Natural killer cell treated with Interleukin-12 subunit alpha and Interleukin-12 subunit beta and Interleukin-15 and Interleukin-18, amount 100 ng/mL, for 72 hours (primary cell): ENCODE measurements at places on chromosomes 2 and 18.
A peak's percentile ranks its signal among the peaks of the same experiment; 100 is the strongest.

DNA sequence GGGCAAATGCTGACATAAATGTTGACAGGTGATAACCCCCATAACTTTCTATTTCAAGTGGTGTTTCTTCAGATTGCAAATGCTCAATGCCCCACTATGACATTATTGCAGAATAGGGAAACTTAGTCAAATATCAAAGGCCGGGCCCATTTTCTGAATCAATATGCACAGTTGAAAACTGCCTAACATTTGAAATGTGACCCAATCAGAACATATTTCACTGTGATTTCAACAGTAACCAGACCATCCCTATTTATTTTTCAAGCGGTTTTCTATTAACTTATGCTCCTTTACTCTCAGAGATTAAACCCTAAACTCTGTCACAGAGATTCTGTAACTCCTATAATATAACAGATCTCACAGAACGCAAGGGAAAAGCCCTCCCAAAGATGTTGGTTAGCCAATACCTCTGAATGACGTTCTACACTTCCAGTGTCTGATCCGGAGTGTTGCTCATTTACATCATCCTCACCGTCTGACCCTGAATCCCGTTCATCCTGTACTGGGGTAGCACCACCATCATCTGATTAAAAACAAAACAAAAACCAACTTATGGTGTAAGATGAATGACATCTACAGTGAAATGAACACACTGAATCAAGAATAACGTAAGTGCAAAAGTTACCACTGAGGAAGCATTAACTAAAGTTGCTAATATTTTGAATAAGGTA, 2.9 kb downstream of the IWS1 start:
- no peak for DNase-seq
- H3K27me3 ChIP-seq, result no peaks in the 10 kb centered on the region
- peak overlapping the region; percentile 76 for H3K4me3 ChIP-seq
- H3K36me3 ChIP-seq, result peaks cover 26% of the 10 kb centered on the region

GRCh38 chr2:201854221-201854801, 48.0 kb downstream of the CDK15 start:
- no peaks in the 10 kb centered on the region for H3K36me3 ChIP-seq
- no peak for DNase-seq
- no peak overlapping the region for H3K27ac ChIP-seq

GRCh38 chr18:42373584-42373983, 418.6 kb downstream of the PIK3C3 start:
- no peak for DNase-seq
- H3K27ac ChIP-seq, result no peak overlapping the region

GRCh38 chr18:3985020-3985419, 470.1 kb downstream of the DLGAP1 start:
- H3K27me3 ChIP-seq, result peaks cover 5% of the 10 kb centered on the region
- H3K27ac ChIP-seq, result no peak overlapping the region
- no peak for DNase-seq
- no peaks in the 10 kb centered on the region for H3K36me3 ChIP-seq
- peaks cover 10% of the 10 kb centered on the region for H3K4me1 ChIP-seq

DNA sequence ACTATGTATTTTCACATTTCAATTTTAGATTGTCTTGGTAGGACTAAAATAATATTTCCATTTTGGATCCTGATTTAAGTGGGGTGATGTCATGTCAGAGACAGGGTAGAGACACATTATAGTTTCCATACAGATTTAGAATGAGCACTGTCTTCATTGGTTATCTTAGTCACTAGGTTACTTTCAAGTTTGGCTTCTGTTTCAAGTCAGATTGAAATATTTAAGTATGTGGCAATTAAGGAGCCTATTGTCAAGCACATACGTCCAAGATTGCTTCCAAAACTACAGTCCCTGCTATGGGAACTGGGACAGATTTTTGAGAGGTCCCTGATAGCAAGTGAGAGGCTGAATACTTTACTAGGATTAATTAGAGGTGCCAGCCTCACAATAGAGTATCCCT, 89.2 kb upstream of the FAM117B start:
- no peaks in the 10 kb centered on the region for H3K4me1 ChIP-seq
- no peak overlapping the region for H3K27ac ChIP-seq
- H3K4me3 ChIP-seq, result no peak overlapping the region
- H3K27me3 ChIP-seq, result no peaks in the 10 kb centered on the region
- no peaks in the 10 kb centered on the region for H3K36me3 ChIP-seq
- DNase-seq, result no peak

- H3K4me1 ChIP-seq, result no peaks in the 10 kb centered on the region
- no peak overlapping the region for H3K27ac ChIP-seq
- H3K36me3 ChIP-seq, result no peaks in the 10 kb centered on the region
- no peak for DNase-seq
- no peaks in the 10 kb centered on the region for H3K27me3 ChIP-seq
- no peak overlapping the region for H3K4me3 ChIP-seq
These were observed 1668.7 kb downstream of the SUCLG1 start for GRCh38 chr2:82790206-82791021.

DNA sequence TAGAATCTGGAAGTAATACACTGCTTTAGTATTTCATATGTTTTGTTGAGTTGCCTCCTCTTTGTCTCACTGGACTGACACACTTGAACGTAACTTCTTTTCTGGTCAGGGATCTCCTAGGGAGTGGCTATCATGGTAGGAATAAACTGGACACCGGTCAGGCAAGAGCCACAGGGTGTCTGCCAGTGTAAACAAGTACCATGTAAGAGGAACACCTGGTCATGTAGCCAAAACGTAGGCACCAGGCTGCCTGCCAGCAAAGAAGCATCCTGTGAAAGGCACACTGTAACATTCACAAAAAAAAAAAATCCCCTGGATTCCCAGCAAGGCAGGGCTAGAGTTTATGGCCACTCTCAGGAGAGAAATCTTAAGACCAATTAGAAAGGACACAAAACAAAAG, 372.8 kb upstream of the RND3 start:
- no peaks in the 10 kb centered on the region for H3K27me3 ChIP-seq
- no peak for DNase-seq
- H3K4me1 ChIP-seq, result no peaks in the 10 kb centered on the region

GRCh38 chr2:98555696-98556095, 52.6 kb downstream of the COA5 start:
- peak overlapping the region; percentile 23 for H3K27ac ChIP-seq
- no peak for DNase-seq
- H3K4me3 ChIP-seq, result no peak overlapping the region

DNA sequence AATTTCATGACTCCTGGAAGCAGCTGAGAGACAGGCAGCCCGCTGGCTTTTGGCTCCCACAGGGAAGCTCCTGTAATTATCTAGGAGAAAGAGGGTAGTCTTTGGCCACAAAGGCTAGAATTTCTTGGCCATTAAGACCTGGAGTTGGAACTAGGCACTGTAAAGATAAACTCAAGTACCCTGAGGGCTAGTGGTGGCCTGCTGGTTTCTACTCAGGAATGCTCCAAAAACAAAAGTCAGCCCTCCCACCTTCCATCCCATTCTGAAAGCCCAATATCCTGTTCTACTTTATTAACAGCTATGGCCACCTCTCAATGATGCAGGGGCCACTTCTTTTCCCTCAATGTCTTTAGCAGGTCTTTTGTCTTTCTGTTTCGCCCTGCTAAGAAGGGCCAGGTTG, 34.0 kb upstream of the CYP26B1 start:
- no peak for DNase-seq
- H3K27ac ChIP-seq, result no peak overlapping the region
- no peaks in the 10 kb centered on the region for H3K36me3 ChIP-seq
- H3K4me1 ChIP-seq, result no peaks in the 10 kb centered on the region
- H3K4me3 ChIP-seq, result no peak overlapping the region

- H3K36me3 ChIP-seq, result no peaks in the 10 kb centered on the region
- DNase-seq, result no peak
- H3K4me3 ChIP-seq, result no peak overlapping the region
- no peaks in the 10 kb centered on the region for H3K27me3 ChIP-seq
These were observed 800.1 kb downstream of the SATB2 start for GRCh38 chr2:198657512-198658121.

GRCh38 chr2:25336383-25336841, 5.3 kb downstream of the DNMT3A start:
- no peaks in the 10 kb centered on the region for H3K36me3 ChIP-seq
- DNase-seq, result no peak
- no peaks in the 10 kb centered on the region for H3K27me3 ChIP-seq
- H3K4me1 ChIP-seq, result peaks cover 31% of the 10 kb centered on the region
- no peak overlapping the region for H3K4me3 ChIP-seq
